Cardiac muscle cell (in vitro differentiated cells and primary cell): ENCODE measurements at places on chromosomes 7 and 10.

GRCh38 chr7:27188386-27189294 lies 3.6 kb upstream of the HOXA11 start:
- DNase-seq, result no peak

DNA sequence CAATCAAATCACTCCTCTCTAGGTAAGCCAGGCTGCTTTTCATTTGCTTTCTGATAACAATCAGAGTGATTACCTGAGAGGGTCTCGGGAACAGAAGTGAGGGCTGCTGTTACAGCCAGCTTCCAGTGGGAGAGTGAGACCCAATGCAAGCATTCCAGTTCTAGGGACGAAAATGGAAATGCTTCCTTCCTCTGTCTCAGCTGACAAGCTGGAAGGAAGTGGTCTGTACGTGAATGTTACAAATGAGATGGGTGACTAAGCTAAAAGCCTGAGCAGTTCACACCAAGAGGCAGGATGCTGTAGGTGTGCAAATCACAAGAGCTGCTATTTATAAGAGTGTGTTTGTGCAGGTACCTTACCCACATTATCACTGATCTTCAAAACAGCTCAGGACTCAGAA lies 772.4 kb downstream of the GRID1 start:
- no peak for DNase-seq

- DNase-seq, result no peak
These were observed 121.5 kb upstream of the CXCL12 start for GRCh38 chr10:44506386-44506785.

- DNase-seq, result peak; percentile 81
These were observed 1.3 kb downstream of the STK17A start for GRCh38 chr7:43584195-43584586.

DNA sequence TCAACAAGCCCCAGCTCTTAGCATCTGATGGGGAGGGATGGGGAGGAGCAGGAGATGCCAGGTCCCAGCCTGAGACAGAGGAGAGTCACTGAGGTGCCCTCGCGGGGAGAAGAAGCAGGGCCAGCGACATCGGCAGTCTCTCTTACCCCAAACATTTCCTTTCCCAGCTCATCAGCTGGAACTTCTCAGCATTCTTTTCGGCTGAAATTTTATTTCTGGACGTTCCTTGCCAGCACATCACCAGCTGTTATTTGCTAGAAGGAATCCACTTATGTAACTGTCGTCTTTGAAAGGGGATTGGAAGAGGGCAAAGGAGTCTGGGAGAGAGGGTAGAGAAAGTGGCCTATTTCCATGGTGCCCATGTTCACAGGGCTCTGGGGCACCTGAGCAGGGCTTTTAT lies 101.0 kb upstream of the SHH start:
- no peak for DNase-seq

- DNase-seq, result no peak
These were observed 25.2 kb upstream of the DMTF1 start for GRCh38 chr7:87127019-87127418.

DNA sequence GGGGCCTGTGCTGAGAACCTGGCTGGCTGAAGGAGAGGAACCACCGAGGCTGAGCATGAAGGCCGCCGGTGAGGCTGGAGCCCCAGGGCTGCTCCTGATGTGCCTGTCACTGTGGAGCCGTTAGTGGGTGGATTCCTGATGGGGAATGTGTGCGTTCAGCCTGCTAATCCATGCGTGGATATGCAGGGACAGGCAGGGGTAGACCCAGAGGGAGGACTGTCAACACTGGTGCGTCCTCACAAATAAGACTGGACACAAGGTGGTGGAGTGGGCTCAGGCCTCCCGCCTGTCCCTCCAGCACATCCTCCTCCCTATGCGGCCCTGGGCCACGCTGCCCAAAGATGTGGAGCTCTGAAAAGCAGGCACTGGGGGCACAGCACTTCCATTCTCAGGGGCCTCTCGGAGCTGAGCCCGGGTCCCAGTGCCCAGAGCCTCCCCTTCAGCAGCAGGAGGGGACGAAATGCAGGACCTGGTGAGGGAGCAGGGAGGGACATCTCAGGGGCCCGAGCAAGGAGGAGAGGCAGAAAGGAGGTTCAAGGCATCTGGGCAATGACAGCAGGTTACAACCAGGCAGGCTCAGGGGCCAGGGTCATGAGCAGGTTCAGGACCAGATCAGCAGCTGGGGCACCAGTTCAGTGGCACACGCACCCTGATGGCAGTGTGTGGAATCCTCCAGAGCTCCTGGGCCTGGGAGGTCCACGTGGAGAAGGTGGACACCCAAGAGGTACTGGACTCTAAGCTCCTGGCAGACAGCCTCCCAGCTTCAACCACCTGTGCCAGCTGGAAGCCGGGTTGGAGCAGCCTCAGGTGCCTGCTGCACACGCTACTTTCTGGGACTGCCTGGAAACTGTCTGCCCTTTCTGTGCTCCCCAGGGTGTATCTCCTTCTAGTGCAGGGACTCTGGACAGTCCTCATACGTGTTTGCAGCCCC lies 33.5 kb upstream of the ANTXRL start:
- DNase-seq, result no peak

GRCh38 chr7:101838837-101839483 lies 21.5 kb downstream of the CUX1 start:
- no peak for DNase-seq

GRCh38 chr7:115840702-115841101 lies 189.9 kb downstream of the TFEC start:
- no peak for DNase-seq

GRCh38 chr7:13742811-13743210 lies 246.7 kb downstream of the ETV1 start:
- peak; percentile 72 for DNase-seq

DNA sequence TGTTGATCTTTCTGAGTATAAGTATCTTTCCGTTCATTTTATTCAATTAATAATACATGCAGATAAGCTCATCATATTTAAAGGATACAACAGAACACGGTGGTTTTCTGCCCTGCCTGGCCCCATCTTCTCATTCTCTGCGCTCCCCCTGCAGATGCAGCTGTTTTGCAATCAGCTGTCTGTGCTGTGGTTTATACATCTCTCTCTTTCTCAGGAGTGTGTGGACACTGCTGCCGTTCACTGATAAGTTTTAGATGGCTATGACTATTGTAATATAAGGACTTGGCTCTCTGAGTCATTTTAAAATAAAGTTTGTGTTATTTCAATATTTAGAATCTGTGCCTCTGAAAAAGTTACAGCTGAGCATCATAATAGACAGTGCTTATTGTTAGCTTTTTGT lies 54.5 kb downstream of the CUL1 start:
- DNase-seq, result no peak

- DNase-seq, result no peak
These were observed 44.8 kb upstream of the HPSE2 start for GRCh38 chr10:99280472-99280871.

DNA sequence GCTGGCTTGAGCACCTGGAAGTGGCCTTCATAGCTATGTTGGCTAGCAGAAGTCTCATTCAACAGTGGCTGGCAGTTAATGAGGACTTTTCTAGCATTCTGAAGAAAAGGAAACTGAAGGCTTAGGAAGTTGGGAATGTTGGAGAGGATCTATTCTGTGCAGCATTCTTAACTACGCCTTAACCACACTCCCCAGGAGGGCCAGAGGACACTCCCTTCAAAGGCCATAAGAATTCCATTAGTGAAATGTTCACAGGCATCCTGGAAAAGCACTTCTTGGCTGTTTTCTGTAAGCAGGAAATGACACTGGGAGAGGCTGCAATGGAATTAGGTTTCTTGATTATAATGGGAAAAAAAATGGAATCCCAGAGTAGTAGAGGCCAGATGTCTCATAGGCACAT lies 188.9 kb downstream of the ARHGAP12 start:
- peak; percentile 74 for DNase-seq

GRCh38 chr10:46525824-46526681 lies 30.4 kb downstream of the GPRIN2 start:
- no peak for DNase-seq

GRCh38 chr10:70843333-70843732 lies 27.6 kb downstream of the SGPL1 start:
- no peak for DNase-seq

- DNase-seq, result peak; percentile 70
These were observed 28.0 kb upstream of the SLC39A12 start for GRCh38 chr10:17923728-17924127.

DNA sequence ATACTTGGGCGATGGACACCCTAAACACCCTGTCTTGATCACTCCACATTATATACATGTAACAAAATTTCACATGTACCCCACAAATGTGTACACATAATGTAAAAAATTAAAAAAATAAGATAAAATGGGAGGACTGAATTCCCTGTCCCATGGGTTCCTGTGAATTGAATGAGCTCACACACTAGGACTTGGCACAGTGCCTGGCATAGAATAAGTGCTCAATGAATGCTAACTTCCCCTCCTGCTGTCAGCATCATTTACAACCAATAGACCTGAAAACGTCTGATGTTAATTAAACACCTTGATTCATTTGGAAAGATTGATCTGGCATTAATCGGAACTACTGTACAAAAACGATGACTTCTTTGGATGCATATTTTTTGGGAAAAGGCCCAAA lies 117.3 kb upstream of the ZNF438 start:
- no peak for DNase-seq

- DNase-seq, result no peak
These were observed 6.0 kb upstream of the HIPK2 start for GRCh38 chr7:139783647-139784385.

GRCh38 chr10:71014021-71014805 lies 125.8 kb upstream of the PCBD1 start:
- no peak for DNase-seq

DNA sequence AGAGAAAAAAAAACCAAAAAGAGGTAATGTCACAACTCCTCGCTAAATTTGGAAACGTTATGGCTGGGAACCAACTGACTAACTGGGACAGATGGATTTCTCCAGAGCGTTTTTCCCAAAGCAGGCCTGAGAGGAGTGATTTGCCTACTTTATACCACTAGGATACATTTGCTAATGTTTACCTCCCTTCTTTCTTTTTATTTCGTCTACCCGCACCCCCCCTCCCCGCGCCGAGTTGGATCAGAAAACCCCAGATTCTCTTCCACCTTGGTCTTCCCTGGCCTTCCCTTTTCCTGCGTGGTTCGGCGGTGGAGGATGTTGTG lies 7.2 kb downstream of the CPA2 start:
- DNase-seq, result peak; percentile 88

DNA sequence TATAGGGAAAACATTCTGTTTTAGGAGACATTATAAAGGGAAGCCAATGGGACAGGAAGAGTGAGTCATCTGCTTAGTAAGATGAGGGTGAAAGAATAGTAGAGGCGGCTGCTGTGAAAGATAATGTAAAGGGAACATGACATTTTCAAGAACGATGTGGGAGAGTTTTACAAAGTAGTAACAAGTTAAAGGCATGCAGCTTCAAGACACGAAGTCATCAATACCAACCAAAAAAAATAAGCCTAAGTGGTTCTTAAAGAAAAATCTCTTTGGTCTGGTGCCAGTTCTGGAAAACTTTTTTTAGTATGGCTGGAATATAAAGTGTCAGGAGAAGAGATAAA lies 6.1 kb downstream of the GSTO1 start:
- DNase-seq, result peak; percentile 75

DNA sequence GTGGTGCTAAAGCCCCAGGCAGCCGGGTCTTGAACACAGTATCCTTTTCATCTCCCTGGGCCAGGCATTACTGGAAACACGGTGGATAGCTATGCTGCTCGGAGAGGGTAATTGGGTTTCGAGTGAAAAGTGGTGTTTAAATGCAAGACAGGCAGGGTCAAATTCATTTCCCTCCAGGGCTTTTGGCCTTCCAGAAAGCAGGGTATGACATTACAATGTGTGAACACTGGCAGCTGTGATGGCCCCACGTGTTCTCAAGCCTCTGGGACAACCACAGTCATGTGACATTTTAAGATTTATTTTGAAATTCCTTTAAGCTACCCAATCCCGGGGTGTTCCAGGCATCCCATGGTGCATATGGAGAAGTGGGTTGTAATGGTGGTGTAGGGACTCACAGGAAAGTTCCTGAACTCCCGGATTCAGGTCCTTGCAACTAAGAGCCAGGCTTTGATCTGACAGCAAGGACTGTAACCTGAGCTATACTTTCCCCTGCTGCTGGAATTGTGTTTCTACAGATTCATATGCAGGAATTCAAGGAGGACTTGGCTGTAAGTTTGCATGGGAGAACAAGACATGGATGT lies 46.8 kb downstream of the INSYN2A start:
- DNase-seq, result peak; percentile 17

DNA sequence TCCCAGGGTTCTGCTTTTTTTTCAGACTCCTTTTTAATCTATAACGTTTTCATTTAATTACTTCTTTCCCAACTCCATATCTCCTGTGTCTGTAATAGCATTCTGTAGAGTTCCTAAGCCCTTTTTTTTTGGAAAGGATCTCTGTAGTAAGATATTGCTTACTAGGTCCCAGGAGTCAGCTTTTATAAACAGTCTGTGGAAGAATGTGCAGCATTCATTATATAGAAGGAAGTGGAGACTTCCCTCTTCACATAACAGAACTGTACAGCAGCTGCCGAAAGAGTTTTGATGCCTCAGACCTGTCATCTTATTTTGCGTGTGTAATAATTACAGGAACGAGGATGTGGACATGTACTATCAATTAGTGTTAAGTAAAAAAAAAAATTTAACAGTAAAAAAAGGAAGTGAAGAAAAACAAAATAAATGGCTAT lies 7.4 kb upstream of the STEAP4 start:
- DNase-seq, result no peak

DNA sequence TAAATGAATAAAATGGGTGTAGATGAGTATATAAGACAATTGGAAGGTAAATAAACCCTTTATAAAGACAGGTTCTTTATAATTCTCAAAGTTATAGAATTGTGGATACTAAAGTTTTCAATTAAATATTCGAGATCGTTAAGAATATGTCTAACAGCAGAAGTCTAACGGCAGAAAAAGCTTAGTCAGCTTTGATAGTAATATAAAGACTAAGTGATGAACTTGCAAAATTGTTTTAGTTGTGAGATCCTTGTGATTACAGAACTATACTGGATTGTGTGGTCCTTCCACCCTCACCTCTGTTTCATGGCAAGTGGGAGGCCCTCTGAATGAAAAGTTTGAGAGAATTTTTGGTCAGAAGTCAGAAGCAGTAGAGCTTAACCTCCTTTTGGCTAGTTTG lies 2.3 kb downstream of the THNSL1 start:
- no peak for DNase-seq

DNA sequence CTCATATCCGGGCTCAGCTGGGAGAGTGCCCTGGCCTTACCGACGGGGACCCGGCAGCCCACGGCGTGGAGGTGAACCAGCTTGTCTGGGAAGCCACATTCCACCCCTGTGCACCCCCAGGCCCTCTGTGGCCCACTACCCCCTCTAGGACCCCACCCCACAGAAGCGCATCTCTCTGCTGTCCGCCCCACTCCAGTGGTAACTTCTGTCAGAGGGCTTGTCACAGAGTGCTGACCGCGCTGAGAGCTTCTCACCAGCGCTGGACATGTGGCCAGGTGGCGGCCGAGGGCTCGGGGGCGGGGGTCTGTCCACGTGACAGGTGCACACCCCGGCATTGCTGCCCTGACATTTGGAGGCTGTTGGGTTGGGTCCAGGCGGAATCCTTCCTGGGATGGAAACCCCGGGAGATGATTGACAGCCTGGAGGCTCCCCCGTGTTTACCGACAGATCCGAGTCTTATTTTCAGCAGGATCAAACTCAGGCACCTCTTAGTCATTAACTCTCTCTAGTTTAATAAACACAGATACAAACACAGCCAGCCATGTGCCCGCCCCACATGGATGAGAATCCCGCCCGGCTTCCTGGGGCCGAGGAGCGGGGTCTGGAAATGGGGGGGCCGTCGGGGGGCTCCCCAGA lies 5.1 kb downstream of the ELFN1 start:
- DNase-seq, result no peak

- no peak for DNase-seq
These were observed 60.7 kb downstream of the ZRANB1 start for GRCh38 chr10:125002423-125003145.
